ENCODE measurements at places on chromosomes 1 and 21. TPM values are rescaled to one million over a fixed set of nuclear protein-coding genes. Genes with fewer than 3 reads are reported as not detected.

Gene ARHGEF16
- total RNA-seq = 0.97 TPM

Gene CFAP74
- total RNA-seq = not detected

Gene CACHD1
- total RNA-seq = 11.9 TPM

Gene LRRN2
- total RNA-seq = under 0.01 TPM

Gene S100A14
- total RNA-seq = not detected

DNA sequence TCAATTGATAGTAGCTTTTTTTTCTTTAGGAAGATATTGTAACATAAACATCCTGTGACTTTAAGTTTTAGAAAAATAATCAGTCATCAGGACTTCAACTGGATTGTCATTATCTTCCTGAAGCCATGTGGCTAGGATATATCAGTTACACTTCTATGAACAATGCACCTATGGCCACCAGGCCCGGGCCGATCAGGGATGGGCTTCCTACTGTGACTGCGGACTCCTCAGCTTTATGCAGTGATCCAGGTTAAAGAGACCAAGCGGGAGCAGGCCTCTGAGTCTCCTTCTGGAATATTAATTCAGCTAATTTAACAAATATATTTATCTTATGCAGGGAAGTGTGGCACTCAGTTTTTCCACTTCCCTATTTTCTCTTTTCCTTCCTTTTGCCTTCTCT, 200.6 kb downstream of the ADGRL2 start:
- no peak for DNase-seq

GRCh38 chr1:216653001-216653400, 70.2 kb downstream of the ESRRG start:
- DNase-seq = no peak

DNA sequence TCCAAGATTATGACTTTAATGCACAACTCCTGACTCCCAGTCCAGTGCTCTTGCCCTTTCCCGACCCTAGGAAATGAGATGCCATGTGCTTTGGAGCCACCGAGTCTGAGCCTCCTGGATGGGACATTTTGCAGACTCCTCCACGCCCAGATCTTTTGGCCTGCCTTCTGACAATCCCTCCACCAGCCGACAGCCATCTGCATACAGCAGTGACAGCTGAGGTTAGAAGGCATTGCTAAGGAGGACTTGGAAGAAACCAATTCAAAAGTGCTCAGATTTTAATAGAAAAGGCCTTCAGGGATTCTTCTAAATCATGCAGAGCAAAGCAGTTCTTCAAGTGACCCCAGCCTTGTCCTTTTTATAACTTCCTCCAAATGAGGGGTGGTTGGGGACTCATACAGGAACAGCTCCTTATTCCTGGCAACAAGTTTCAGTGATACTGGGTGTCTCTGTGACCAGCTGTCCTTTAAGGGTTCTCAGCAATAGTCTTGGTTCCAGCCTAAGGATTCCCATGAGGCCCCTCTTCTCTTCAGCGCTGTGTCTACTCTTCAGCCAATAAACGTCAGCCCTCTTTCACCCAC, 369.3 kb downstream of the PBX1 start:
- no peak for DNase-seq

GRCh38 chr1:233246965-233247364, 48.6 kb downstream of the PCNX2 start:
- DNase-seq = no peak

DNA sequence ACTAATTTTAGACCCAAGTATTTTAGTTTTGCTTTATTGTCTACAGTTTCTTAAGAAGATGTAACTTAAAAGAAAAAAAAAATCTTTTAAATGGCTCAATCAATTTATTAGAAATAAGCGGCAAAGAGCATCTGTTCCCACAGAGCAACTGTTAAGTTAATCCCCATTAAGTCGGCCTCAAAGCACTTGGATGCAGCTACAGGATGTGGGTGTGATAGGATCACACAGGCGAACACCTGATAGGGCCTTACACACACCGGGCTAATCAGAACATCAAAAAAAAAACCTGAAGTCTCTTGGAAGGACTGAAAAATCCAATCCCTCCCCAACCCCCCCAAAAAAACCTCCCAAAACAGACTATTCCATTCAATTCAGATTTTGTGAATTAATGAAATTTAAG, 23.0 kb downstream of the APP start:
- no peak for DNase-seq

GRCh38 chr1:108597041-108597440, 37.1 kb downstream of the EEIG2 start:
- no peak for DNase-seq

- peak; percentile 87 for DNase-seq
Observed at GRCh38 chr1:31038360-31038759, 27.2 kb downstream of the PUM1 start.

DNA sequence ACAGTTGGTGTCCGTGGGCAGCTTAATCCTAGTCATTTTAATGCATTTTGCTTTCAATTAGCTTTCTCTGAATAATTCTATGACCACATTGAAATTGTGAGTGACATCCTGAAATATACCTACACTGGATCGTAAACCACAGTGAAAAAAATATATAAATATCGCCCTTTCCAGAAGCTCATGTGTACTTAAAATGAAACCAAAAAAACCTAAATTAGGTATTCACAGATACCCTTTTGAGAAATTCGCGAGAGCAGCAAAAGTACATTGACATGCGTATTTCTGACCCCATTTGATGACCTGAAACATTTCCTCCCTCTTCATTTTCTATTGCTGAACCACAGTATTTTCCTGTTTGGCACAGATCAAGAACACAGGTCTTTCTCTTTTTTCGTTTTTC, 253.8 kb downstream of the LTN1 start:
- no peak for DNase-seq

DNA sequence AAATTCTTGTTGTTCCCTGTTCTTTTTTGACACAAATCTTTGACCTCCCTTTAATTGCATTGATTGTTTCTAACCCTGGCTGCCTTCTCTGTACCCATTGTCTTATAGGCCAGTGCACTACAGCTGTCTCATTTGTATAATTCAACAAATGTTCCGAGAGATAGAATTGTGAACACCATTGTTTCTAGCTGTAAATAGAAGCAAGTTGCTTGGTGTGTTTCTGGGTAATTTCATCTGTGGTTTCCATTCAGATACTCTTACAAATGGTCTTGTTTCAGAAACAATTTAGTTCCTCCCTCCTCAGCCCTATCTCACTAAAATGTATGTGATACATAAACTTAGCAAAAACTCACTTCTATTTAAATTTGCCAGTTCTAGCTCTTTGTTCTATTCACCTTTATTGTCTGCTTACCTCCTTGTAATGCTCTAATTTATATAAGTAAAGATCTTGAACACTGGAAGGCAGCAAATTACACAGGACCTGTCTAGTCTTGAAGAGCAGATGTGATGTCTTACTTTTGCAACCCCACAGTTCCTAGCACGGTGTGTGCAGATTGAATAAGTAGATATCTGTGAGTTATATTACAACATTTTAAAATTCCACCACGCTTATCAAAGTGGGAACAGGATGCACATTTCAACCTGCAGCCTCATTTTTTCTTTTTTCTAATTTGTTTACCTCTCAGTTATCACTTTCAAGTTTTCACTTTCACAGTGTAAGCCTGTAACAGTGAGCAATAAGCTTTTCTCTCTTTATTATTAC, 515.6 kb upstream of the ZP4 start:
- DNase-seq = no peak

GRCh38 chr1:55611123-55611522, 396.0 kb upstream of the USP24 start:
- DNase-seq = peak; percentile 44

GRCh38 chr1:56334047-56334446, 245.3 kb downstream of the PLPP3 start:
- no peak for DNase-seq

GRCh38 chr1:103517380-103518047, 8.0 kb upstream of the RNPC3 start:
- DNase-seq = peak; percentile 6

DNA sequence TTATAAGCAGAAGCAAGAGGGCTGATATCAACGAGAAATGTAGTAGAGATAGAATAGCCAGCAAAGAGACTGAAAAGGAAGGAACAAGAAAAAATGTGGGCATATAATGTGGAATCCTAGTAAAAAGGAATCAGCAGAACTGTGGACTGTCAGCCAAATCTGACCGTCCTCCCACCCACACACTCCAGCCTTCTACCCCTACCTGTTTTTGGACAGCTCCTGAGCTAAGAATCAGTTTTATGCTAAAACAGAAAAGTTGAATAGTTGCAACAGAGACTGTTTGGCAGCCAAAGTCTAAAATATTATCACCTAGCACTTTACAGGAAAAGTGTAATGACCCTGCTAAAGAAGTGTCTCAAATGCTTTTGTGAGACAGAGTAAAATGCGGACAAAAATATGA, 533.3 kb upstream of the CXADR start:
- no peak for DNase-seq

GRCh38 chr1:48495166-48495565, 23.2 kb upstream of the SPATA6 start:
- DNase-seq = no peak

DNA sequence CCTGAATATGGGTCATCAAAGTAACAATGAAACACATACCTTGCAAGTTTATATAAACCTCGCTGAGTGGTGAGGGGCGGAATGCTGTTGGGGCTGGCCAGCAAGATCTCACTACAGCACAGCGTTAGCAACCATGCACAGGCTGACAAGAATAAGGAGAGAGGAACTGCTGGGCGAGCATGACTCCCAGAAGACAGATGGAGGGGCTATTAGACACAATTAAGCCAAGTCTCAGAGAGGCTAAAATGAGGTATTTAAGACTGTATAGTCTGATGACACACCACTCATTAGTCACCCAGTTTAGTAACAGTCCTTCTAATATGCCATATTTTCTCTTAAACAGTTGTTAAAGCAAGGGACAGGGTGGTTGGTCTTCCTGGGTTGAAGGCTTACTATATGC, 340.2 kb upstream of the NR5A2 start:
- no peak for DNase-seq

DNA sequence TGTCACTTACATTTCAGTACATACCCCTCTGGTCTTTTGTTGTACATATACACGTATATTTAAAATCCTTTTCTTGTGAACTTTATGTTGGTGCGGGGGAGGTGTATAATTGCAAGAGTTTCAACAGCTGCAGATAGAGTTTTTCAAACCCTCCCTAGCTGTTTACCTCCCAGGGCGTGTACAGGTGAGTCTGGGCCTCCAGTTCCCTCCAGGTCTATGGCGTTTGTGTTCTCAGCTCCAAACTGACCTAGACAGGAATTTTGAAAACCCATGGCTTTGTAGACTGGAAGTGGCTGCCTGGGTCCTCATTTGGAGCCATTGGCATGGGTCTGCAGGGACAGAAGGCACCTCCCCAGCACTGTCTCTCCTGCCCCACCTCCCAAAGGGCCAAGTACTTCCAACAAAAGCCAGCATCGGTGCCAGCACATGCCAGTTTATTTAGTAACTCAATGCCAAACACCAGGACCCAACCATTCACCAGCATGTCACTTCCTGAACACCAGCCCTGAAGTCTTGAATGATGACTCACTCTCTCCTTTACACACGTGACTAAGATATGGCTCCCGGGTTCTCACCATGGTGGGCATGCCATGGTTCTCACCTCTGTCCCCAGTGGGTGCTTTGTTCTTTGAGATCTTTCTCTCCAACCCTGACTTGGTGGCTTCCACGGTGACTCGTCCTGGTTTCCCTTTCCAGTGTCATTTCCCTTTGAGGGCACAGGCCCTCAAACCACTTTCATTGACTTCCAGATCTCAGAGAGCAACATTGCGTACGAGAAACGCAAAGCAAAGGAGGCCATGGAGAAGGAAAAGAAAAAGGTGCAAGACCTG, 57.3 kb upstream of the EFHD2 start:
- peak; percentile 30 for DNase-seq

GRCh38 chr1:94382201-94382600, 36.0 kb upstream of the ABCD3 start:
- no peak for DNase-seq

- no peak for DNase-seq
Observed at GRCh38 chr1:30462826-30463425, 260.5 kb downstream of the MATN1 start.

DNA sequence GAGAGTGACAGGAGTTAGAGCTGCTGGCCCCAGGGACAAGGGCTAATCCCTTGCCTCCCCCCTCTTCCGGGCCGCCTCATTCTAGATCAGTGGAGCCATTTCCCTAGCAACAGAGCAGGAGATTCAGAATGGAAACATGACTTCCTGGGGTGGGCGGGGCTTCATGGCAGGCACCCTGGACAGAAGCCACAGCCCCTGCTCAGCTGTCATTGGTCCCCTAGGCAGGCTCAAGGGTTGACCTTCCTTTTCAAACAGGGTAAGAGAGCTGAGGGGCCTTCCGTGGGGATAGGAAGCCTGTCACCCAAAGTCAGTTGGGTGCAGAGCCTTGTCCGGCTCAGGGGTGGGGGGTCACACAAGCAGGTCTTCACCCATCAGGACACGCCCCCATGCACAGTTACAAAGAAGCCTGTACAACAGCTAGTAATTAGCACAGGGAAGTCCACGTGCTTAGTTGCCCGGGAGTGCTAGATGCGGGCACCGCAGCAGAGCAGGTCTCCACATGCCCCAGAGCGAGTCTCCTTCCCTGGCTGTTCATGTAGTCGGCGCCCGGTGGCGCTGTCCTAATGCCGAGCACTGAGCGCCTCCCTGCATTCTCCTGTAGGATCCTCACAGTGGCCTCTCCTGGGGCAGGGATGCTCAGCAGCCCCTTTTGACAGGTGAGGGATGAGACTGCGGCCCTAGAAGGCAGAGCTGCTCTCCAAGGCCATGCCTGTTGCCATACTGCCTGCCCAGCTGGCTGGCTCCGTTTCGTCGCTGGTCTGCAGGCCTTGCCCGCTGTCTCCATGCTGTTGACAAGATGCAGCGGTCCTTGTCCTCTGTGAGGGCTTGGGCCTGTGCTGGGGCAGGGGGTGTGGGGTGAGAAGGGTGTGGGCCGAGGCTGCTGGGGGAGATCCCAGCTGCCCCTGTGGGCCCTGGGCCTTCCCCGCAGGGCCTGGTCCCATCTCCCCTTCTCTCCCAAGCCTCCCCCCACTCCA, 5.1 kb downstream of the TMEM201 start:
- DNase-seq = peak; percentile 64

- no peak for DNase-seq
Observed at GRCh38 chr1:1146596-1146995, 27.1 kb upstream of the TTLL10 start.

GRCh38 chr1:95039360-95040031, 33.3 kb downstream of the ALG14 start:
- peak; percentile 47 for DNase-seq

GRCh38 chr1:17764591-17764990, 9.5 kb downstream of the ACTL8 start:
- no peak for DNase-seq

DNA sequence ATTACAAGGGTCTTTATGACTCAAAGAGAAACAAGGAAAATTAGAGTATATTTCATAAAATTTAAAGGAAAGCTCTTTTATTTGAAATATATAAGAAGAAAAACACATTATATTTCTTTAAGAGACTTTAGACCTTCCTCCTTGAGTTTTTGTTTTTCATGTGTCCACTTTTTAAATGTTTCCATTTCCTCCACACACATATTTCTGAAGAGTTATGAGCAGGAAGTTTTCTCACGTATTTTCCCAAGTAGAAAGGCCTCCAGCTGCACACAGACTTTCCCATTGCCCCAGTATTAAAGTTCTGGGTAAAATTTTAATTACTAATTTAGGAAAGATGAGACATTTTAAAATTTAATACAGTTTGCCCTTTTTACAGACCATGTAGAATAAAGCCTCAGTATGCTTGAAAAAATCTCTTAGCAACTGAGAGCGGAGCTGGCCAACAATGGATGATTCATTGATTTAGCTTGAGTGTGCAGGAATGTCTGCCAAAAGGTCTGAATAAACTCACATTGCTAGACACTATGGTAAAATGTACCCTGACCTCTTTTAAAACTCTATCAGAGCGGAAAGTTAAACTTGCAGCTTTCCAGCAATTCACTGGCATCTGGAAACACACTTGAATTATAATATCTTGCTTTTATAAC, 57.9 kb downstream of the DDAH1 start:
- peak; percentile 83 for DNase-seq

All from fibroblast of villous mesenchyme (primary cell).